ENCODE measurements at places on chromosomes 2 and 18. TPM values are rescaled to one million over a fixed set of nuclear protein-coding genes. Genes with fewer than 3 reads are reported as not detected.
A peak's percentile ranks its signal among the peaks of the same experiment; 100 is the strongest.

GRCh38 chr2:45180779-45181178 lies 171.5 kb upstream of the SIX2 start:
- no peak for DNase-seq

DNA sequence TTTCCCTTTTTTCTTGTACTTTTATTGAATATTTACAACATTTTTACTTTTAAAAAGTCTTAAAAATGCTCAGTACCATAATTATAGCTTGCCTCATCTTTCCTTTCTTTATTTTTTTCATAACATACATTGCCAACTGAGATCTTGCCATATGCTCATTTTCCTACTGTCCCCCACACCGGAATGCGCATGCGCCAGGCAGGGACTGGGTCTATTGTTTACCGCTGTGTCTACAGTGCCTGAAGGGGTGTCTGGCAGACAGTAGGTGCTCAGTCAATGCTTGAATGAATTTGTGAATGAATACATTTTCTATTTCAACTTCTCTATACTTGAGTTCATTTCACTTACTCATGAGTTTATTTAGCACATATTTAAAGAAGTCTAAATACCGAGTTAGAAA lies 158.0 kb downstream of the CYP26B1 start:
- DNase-seq, result no peak

- no peak for DNase-seq
Observed at GRCh38 chr2:47645246-47645645, 137.7 kb upstream of the MSH6 start.

- DNase-seq, result no peak
Observed at GRCh38 chr2:143169105-143169504, 39.9 kb downstream of the ARHGAP15 start.

DNA sequence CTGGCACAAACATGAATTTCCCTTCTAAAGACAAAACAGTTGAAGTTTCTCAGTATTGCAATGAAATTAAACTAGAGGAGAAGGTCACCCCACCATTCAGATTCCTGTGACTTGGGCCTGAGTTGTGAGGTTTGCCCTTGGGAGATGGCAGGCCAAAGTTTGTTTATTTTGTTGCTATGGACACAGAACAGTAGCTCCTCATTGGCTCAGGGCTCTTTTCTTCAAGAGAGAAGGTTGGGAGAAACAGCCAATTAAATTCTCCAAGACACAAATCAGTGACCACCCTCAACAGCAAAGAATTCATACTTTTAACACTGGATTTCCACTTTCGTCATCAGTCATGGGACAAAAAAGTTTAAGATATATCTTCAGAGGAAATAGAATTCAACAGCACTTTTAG lies at the start of gene FLACC1:
TSS of gene FLACC1 (minus strand) at position 125 of the 400 bp plus-strand sequence. CDS start 5,941 bp downstream, outside the sequence.
- peak; percentile 38 for DNase-seq

- DNase-seq, result no peak
Observed at GRCh38 chr18:57943723-57944122, 100.3 kb upstream of the NEDD4L start.

GRCh38 chr2:134173338-134174016 lies 80.4 kb upstream of the MGAT5 start:
- DNase-seq, result no peak

DNA sequence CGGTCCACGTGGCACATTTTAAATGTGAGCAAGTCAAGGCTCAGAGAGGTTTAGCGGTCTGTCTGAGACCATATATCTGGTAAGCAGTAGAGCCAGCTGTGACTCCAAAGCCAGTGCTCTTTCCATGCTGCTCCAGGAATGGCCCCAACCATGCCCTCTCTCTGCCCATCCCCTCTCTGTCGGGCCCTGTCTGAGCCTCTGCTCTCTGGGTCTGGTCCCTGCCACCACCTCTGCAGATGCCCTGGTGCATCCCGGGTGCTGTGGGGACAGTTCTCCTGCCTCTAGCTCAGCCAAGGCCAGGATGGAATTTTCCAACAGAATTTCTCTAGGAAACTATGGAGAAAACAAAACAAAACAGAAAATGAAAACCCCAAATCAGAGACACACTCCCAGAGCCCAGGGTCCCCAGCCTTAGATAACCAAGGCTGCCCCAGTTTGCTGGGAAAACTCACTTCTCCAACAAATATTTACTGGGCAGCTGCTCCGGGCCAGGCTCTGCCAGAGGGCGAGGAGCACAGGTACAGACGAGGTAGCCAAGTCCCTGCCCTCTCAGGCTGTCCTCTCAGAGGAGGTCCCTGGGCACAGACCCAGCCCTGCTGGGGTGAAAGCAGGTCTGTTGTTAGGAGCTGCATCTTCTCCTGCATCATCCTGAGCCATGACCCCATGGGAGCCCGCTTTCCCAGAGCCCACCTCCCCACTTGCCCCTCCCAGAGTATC lies 9.2 kb downstream of the ADRA2B start:
- peak; percentile 8 for DNase-seq

DNA sequence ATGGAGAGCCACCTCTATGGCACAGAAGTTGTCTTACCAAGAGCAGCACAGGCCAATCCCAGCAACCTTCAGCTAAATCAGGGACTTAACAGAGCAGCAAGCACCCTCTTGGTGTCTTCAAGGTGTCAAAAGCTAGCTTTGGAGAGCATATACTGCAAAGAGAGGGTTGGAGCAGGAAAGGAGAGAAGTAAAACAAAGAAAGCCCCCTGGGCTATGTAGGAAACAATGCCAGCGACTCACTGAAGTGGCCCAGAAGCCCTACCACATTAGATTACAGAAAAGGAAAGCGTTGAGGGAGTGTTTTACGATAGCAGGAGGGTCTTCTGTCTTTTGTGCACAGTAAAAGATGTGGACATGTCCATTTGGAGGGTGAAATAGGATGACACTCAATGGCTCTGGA lies 233.4 kb downstream of the MREG start:
- no peak for DNase-seq

The IL1RL1 gene
- 0.05 TPM for total RNA-seq

The ERMN gene
- 0.59 TPM for total RNA-seq

The HOXD13 gene
- total RNA-seq, result not detected

The SFTPB gene
- 7.6 TPM for total RNA-seq

The MC4R gene
- not detected for total RNA-seq

The ATP6V1B1 gene
- not detected for total RNA-seq

The ZNF804A gene
- not detected for total RNA-seq

The MYO5B gene
- 8.7 TPM for total RNA-seq
